ENCODE measurements at places on chromosomes 12 and 14.
A peak's percentile ranks its signal among the peaks of the same experiment; 100 is the strongest.

GRCh38 chr14:26808407-26808806 lies 210.6 kb upstream of the NOVA1 start:
- no peak for DNase-seq

DNA sequence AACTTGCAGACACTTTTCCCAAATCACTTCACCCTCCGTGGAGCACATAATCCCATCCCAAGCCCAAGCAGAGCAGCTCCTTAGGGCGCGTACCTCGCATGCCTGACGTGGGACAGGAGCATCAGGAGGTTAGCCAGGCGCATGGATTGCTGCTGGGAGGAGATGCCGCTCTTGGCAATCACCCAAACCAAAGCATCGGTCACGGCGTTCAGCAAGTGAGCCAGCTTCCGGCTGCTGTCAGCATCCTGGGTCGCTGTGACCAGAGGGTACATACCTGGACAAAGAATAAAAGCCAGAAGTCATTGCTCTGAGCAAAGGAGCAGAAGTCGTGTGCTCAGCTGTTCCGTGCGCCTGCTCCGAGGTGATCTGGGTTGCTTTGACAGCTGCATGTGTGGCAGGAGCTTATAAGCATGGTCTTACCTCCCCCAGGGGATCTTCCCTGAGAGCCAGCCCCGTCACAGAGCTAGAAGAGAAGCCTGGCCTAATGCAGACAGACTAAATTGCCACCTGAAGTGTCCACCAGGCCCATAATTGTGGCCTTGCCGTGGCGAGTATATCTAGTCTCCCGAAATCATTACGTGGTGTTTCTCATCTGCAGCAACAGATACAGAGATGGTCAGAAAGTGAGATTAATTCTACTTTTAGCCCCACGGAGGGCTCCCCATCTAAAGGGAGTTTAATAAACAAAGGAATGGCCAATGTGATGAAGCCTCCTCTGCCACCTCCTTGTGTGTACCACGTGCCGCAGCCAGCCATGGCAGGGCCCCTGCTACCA lies 59.1 kb downstream of the ESR2 start:
- no peak for DNase-seq

DNA sequence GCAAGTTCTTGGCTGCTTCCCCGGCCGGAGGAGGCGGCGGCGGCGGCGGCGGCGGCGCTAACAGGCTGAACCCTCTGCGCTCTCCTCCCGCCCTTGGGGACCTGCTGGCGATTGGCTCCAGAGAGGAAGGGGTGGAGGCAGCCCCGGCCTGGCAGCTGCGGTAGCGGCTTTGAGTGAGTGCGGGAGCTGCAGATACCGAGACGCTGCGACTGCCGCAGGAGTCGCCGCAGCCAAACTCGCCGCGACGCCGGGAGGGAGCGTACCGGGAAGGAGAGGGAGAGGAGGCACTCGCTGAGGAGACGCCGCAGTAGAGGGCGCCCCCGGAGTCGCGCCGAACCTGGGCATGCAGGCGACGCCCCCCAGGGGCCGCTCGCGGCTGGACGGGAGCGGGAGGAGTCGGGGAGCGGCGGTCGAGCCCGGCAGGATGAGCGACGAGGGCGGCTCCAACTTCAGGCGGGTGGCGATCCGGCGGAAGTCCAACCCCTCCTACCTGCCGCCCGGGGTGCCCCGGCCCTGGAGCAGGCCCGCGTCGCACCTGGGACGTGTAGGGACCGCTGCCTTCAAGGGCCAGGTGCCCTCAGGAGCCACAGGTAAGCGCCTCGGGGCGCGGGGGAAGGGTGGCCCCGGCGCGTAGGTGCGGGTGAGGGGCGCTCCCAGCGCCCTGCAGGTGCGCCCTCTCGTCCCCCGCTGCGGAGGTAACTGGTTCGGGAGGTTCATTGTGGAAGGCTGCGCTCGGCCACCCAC lies at the start of gene FGD4:
Gene FGD4 (plus strand): TSS at position 189 of the 744 bp plus-strand sequence.
- peak; percentile 36 for DNase-seq

DNA sequence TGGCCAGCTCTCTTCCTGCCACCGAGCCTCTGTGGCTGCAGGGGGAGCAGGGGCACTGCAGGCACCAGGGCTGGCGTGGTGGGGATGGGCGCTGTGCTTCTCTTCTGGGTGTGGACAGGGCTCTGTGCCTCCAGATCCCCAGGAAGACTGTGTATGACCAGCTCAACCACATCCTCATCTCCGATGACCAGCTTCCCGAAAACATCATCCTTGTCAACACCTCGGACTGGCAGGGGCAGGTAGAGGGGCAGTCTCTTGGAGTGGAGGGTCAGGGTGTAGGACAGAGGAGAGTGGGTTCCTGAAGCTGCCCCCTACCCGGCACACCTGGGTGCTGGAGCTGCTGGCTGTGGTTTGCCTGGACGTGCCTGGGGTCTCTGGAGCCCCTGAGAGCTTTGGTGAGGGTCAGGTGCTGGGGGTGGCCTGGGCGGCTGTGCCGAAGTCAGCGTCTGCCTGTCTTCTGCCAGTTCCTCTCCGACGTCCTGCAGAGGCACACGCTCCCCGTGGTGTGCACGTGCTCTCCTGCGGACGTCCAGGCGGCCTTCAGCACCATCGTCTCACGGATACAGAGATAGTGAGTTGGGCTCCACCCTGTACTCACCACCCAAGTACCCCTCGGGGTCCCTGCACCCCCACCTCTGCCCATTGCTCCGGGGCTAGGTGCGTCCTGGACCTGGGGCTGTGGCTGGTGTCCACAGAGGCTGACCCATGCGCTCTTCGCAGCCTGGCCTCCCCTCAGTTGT lies 15.8 kb upstream of the TEX22 start:
- no peak for DNase-seq

DNA sequence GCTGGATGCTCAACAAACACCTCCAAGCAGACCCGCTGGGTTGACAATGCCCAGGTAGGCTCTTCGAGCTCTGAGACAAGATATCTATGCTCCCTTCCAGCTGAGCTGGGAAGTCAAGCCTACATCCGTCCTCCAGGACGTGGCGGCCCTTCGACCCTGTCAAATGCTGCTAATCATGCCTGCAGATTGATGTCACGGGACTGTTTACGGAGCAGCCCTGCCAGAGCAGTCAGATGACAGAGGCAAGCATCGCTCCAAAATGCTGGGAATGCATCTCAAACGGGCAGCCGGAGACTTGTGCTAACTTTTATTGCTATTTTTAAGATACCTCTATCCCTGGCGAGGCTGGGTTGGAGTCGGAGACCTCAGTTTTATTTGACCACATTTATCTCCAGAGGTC lies 139.2 kb downstream of the NTF3 start:
- DNase-seq = no peak

GRCh38 chr14:74917646-74918081 lies 5.4 kb downstream of the RPS6KL1 start:
- no peak for DNase-seq
